Hair follicular keratinocyte (primary cell): ENCODE measurements at places on chromosomes 1 and 21. TPM values are rescaled to one million over a fixed set of nuclear protein-coding genes. Genes with fewer than 3 reads are reported as not detected.

MPZL1 gene
- 91.5 and 98.4 TPM in 2 replicates for total RNA-seq

PLA2G4A gene
- 8.7 and 21.1 TPM in 2 replicates for total RNA-seq

HMCN1 gene
- total RNA-seq, result 0.95 and 3.7 TPM in 2 replicates

RGS16 gene
- total RNA-seq, result 0.19 and 0.23 TPM in 2 replicates

ATXN7L2 gene
- total RNA-seq, result 2.4 and 4.3 TPM in 2 replicates

KRTAP19-1 gene
- not detected in 2 replicates for total RNA-seq

PROK1 gene
- not detected in 2 replicates for total RNA-seq

PODN gene
- not detected in 2 replicates for total RNA-seq

DPM3 gene
- total RNA-seq, result 35.5 and 59.5 TPM in 2 replicates

RPTN gene
- not detected in 2 replicates for total RNA-seq

TSPAN2 gene
- total RNA-seq, result 0.78 and 0.99 TPM in 2 replicates

DYNLT4 gene
- 2.7 TPM in 1 of 2 replicates, not detected in the other for total RNA-seq

KIAA1614 gene
- total RNA-seq, result 1.3 and 3.4 TPM in 2 replicates

ZYG11B gene
- 14.2 and 17.7 TPM in 2 replicates for total RNA-seq

LINGO4 gene
- total RNA-seq, result not detected in 2 replicates

ESRRG gene
- 0.04 and 0.08 TPM in 2 replicates for total RNA-seq

GOLT1A gene
- total RNA-seq, result not detected in 2 replicates

SPRR5 gene
- total RNA-seq, result 0.31 TPM in 1 of 2 replicates, not detected in the other

RORC gene
- total RNA-seq, result 0.16 TPM in 1 of 2 replicates, not detected in the other

LMOD1 gene
- 0.08 TPM in 1 of 2 replicates, not detected in the other for total RNA-seq

LCE3E gene
- total RNA-seq, result 0.68 and 1.6 TPM in 2 replicates
